ENCODE measurements at places on chromosomes 5 and 9.
A peak's percentile ranks its signal among the peaks of the same experiment; 100 is the strongest.

GRCh38 chr5:34475249-34475966 is 180.7 kb upstream of the RAI14 start:
- no peak for DNase-seq

DNA sequence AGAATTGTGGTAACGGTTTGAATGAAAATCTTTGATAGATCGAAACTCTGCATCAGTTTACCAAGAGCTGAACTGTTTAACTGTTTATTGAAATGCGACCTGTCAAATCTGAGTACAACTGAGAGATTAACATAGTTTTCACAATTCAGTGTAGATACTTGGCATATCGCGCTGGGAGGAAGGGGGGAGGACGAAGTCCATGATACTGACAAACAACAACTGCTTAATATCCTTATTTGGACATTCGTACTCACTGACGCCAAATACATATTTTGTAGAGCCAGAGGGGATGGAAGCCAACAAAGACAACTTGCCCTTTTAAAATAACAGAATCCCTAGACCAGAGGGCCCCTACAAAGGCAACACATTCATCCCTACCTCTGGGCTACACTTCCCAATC is 93.2 kb downstream of the GLIS3 start:
- DNase-seq = no peak

GRCh38 chr5:133250527-133250926 is 198.7 kb downstream of the HSPA4 start:
- DNase-seq = no peak

DNA sequence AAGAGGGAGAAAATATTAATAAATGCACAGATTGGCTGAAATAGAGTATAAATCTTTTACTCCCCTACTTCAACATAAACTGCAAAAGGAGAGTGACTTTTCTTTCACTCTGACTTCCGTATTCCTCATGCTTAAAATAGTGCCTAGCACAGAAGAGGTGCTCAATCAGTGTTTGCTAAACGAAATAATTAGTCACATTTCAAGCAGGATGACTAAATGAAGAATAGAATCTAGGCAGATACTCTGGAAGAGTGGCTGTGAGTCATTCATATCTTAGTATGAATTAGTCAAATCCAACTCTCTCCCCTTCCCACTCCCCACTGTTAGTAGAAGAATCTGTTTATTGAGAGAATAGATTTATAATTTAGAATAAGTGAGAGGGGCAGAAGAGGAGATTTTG is 4.8 kb downstream of the CD274 start:
- no peak for DNase-seq

DNA sequence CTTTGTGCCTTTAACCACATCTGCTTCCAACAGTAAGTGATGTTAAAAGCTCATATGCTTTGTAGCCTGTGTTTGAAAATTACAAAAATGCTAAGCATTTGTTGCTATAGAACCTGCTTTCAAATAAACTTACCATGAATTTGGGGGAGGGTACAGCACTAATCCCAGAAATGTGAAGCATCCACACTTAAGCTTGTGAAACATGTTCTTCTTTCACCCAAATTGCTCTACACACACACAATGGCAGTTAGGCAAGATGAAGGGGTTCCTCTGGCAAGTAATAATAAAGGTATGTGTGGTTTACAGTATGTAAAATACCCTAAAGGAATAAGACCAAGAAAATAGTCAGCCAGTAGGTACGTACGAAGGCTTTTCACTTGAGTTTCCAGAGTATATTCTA is 165.6 kb downstream of the SMARCA2 start:
- DNase-seq = no peak

DNA sequence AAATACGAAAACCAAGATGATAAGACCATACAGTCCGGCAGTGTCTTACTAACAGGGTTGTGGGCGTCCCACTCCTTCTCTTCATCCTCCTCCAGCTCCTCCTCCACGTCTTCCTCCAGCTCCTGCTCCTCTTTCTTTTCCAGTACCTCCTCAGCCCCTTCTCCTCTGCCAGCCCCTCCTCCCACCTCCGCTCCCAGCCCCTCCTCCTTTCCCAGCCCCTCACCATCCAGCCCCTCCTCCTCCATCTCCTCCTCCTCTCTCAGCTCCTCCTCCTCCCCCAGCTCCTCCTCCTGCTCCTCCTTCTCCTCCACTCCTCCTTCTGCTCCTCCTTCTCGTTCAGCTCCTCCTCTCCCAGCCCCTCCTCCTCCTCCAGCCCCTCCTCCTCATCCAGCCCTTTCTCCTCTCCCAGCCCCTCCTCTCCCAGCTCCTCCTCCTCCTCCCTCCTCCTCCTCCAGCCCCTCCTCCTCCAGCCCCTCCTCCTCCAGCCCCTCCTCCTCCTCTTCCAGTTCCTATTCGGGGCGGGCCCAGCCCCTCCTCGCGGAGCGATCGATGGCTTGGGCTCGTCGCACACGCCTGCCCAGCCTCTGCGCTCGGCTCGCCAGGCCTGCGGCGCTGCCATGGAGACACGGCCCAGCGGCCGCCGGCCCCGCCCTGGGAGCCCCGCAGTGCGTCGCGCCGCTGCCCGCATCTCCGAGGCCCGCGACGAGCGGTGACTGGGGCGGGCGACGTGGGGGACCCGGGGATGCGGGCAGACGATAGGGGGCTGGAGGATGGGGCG is at the start of gene BRD3OS:
Gene BRD3OS (plus strand): TSS at position 654 of the 778 bp plus-strand sequence. CDS start 1,267 bp downstream, outside the sequence.
- peak; percentile 89 for DNase-seq

DNA sequence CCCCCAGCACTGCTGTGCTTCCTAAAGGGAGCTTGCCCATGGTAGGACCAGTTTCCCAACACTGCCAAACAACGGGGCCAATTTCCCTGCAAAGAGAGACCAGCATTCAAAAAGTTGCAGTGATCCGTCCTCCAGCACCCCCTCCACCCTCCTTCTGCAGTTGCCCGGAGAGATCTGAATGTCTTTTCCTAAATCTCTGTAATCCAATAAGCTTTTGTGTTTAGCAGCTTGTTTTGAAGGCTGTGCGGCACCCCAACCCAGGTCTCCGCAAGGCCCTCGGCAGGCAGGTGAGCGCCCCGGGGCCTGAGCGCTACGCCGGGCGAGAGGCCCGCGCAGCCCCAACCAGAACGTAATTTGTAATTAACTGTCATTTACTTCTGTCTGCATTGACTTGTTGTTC is 366.9 kb upstream of the IRX2 start:
- no peak for DNase-seq

DNA sequence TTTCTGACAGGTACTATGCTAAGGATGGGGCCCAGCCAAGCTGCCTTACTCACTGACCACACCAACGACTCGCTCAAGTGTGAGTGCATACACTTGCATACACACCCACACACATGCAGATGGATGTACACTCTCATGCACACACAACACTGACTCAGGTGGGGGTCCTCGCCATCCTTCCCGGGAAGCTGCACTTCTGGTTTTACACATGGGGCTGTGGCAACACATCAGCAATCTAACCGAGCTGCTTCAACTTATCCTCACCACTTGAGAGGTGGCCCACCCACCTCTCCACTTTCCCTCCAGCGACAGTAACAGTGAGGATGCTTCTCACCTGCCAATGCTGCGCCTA is 67.2 kb upstream of the SLC25A51 start:
- DNase-seq = no peak

DNA sequence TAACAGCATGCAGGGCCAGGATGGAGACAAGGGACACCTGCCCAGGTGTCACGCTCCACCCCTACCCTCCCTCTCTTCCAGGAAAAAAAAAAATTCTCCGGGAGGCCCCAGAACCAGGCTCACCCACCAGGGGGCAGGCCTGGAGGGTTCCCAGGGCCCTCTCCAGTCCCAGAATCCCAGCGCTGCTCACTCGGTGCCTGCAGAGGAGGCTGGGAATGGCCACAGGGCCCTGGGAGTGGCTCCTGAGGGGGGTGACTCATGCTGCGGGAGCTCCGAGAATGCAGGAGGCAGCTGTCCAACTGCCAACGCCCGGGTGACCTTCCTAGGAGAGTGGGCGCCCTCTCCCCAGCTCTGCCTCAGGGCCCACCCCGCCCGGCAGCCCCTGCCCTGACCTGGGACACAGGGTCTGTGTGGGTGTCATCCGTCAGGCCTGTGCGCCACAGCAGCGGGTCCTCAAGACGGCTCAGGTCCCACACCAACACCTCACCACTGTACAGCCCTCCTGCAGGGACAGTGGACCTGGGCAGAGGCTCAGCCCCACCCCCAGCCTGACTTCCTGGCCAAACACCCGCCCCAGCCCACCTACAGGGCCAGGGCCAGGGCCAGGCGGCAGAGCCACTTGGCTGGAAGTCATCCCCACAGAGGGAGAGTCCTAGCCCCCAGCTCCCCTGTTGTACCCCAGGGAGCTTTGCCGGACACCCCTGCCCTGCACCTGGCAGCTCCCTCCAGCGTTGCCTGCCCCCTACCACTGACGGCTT is 21.2 kb downstream of the DYNC2I2 start:
- no peak for DNase-seq

DNA sequence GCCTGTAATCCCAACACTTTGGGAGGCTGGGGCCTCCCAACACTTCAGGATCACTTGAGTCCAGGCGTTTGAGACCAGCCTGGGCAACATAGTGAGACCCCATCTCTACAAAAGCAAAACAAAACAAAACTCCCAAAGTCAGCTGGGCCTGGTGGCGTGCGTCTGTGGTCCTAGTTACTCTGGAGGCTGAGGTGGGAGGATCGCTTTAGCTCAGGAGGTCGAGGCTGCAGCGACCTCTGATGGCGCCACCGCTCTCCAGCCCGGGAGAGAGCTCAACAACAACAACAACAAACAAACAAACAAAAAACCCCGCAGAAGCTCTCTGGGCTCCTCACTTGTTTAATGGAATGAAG is 528 bp downstream of the ACOT12 start:
- DNase-seq = no peak

DNA sequence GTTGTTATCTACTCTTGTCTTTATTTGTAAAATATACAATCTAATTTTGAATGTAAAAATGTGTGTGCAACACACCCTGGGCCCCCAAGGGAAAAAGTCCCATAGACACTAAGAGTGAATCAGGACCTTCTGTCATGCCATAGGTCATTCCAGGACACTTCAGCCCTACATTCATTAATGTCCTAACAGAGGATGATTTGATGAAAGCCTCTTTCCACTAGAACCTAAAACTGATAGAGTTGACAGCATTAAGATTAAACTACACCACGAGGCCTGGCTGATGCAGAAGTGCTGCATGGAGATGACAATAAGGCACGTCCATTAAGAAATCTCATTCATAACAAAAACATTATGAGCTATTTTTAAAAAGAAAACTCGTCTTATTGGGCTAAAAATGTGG is 46.2 kb downstream of the FRMD3 start:
- DNase-seq = no peak

DNA sequence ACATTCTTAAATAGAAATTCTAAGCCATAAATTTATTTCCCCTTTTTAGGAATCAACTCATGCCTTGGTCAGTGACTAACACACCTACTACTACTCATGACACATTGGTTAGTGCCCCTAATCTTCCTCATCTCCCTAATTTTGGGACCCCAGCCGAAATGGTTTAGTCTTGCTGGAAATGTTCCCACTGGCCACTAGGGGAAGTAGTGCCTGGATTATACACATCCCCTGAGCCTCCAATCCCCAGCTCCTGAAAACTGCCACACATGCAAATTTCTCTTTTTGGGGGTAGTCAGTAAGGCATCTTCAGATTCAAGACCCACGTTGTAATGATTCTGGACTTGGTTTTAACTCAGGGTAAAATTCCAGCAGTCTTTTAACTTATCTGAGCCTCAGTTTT is 79.8 kb downstream of the HSD17B3 start:
- DNase-seq = no peak

DNA sequence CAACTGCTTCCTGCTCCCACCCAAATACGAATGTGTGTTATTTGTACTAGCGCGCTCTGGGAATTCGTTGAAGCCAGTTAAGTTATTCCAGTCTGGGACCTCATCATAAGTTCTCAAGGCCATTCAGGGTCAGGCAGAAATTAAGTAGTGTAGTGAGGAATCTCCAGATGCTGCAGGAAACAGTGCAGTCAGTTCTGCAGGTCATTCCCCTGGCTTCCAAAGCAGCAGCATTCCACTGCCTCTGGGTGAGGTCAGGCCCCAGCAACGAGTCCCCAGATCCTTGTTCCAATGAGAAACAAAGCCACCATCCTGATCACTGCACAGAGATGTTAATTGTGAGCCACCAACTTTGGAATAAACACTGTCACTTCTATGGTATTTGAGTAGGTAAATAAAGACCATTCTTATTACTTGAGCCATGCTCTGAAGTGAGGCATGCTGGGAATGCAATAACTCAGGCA is 33.1 kb downstream of the SVEP1 start:
- no peak for DNase-seq

- no peak for DNase-seq
Observed at GRCh38 chr5:175922192-175922885, 45.8 kb downstream of the THOC3 start.

- DNase-seq = no peak
Observed at GRCh38 chr9:16410601-16411280, 459.7 kb downstream of the BNC2 start.

DNA sequence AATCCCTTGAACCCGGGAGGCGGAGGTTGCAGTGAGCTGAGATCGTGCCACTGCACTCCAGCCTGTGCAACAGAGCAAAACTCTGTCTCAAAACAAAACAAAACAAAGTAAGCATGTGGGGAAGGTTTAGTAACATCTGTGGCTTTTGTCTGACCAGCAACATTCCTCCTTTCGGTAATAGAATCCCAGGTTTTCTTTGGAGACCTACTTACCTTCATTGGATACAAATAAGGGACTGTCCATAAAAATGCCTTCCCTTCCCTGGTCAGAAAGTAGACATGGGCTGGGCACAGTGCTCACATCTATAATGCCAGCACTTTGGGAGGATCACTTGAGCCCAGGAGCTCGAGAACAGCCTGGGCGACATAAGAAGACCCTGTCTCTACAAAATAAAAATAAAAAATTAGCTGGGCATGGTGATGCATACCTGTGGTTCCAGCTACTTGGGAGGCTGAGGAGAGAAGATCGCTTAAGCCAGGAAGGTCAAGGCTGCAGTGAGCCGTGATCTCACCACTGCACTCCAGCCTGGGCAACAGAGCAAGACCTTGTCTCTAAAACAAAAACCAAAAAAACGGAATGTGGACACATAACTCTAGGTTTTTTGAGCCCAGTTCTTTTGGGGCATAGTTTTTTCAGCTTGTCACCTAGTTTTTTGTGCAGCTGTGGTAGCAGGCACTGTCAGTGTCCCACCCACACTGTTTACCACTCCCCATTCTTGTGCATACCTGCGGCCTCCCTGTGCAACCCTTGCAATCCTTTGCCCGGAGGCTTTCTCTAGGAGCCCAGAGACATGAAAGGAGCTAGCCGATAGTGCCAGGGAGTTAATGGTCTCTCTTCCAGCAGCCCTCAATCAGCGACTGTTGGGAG is 9.0 kb upstream of the SPINK4 start:
- no peak for DNase-seq

DNA sequence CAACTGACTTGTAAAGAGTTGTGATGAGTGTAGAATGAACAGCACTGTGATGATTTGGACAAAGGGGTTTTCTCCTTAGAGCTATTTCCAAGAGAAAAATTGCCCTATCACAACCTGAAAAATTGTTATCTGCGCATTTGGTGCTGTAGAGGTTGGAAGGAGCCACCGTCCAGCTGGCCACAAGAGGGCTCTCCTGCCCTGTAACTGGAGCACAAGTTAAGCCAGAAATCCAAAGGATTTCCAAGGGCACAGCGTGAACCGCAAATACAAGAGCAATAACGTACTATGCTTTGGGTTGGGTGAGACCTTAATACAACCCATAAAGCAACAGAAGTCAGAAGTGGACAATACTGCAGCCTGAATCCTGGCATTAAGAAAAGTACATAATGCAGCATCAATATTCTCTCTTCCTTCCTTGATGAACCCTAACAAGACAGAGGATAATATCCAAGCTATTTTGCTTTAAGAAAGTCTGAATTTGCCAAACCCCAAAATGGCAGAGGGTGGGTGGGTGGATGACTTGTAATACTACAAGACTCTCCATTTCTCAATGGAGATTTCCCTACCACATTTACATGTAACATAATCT is 56.8 kb upstream of the SMIM32 start:
- no peak for DNase-seq

GRCh38 chr5:168334695-168335094 is 43.2 kb downstream of the WWC1 start:
- no peak for DNase-seq
